ENCODE measurements at places on chromosomes 4 and X.
A peak's percentile ranks its signal among the peaks of the same experiment; 100 is the strongest.

DNA sequence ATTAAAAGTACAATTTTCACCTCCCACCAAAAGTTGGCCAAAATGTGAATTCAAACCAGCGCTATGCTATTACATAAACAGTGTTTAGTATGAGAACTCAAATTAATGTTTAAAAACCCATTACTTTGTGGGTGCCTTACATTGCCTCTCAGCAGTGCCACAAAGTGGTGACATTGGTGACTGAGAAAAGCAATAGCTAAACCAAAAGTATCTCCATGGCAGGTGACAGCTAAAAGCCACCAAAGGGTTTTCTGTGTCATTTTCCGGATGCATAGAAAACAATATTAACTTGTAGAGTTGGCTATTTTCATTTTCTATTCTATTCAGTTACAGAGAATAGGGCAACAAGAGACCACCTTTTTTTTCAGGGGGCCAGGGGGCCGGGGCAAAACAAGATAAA lies 261.2 kb downstream of the MAPK10 start:
- H3K27ac ChIP-seq, result no peak overlapping the region
- no peaks in the 10 kb centered on the region for H3K36me3 ChIP-seq
- H3K27me3 ChIP-seq, result no peaks in the 10 kb centered on the region
- H3K4me1 ChIP-seq, result no peaks in the 10 kb centered on the region

GRCh38 chrX:69603566-69604194 lies 12.2 kb upstream of the EDA start:
- H3K4me3 ChIP-seq, result no peak overlapping the region
- H3K4me1 ChIP-seq, result no peaks in the 10 kb centered on the region
- no peak overlapping the region for H3K27ac ChIP-seq
- no peaks in the 10 kb centered on the region for H3K36me3 ChIP-seq
- H3K27me3 ChIP-seq, result peaks cover 1% of the 10 kb centered on the region

GRCh38 chr4:109701566-109702410 lies 1.5 kb downstream of the CASP6 start:
- no peak for DNase-seq
- H3K27me3 ChIP-seq, result no peaks in the 10 kb centered on the region
- peaks cover 41% of the 10 kb centered on the region for H3K36me3 ChIP-seq
- peak overlapping the region; percentile 93 for H3K4me3 ChIP-seq
- peaks cover 38% of the 10 kb centered on the region for H3K4me1 ChIP-seq

GRCh38 chr4:156173937-156174336 lies 220.3 kb upstream of the CTSO start:
- DNase-seq, result no peak
- no peak overlapping the region for H3K4me3 ChIP-seq
- H3K36me3 ChIP-seq, result no peaks in the 10 kb centered on the region
- no peak overlapping the region for H3K27ac ChIP-seq
- no peaks in the 10 kb centered on the region for H3K27me3 ChIP-seq

DNA sequence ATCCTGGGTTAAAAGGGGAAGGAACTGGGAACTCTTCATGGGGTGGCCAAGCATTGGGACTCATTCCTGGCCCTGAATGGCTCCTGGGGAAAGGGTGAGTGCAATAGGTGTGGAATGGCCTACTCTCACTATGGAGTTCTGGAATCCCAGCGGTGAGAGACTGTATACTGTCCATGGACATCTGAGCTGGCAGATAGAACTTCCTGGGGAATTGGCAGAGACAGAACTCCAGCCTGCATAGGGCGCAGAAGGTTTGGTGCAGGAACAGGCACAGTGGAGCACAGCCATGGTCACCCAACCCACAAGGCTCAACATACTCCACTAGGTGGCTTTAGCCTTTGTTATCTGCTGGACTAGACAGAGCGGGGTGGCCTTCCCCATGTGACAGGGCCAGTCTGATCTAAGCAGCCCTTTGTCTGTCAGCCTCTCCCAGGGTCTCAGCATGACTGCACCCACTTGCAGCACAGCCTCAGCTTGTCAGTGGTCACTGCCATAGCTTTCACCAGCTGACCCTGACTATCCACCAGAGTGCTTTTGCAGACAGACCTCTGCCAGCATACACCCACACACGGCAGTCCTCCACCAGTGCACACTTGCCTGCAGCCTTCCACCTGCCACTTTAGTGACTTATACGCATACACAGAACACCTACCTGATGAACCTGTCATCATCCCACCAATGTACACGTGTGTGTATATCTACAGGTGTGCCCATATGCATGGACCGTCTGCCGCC lies 48.4 kb downstream of the TECRL start:
- H3K36me3 ChIP-seq, result no peaks in the 10 kb centered on the region
- DNase-seq, result no peak
- H3K27me3 ChIP-seq, result no peaks in the 10 kb centered on the region
- H3K4me3 ChIP-seq, result no peak overlapping the region
- H3K27ac ChIP-seq, result no peak overlapping the region

GRCh38 chr4:145507636-145508035 lies 26.0 kb downstream of the SMAD1 start:
- H3K4me3 ChIP-seq, result no peak overlapping the region
- no peak overlapping the region for H3K27ac ChIP-seq
- H3K4me1 ChIP-seq, result no peaks in the 10 kb centered on the region
- H3K27me3 ChIP-seq, result peaks cover 2% of the 10 kb centered on the region
- no peak for DNase-seq

DNA sequence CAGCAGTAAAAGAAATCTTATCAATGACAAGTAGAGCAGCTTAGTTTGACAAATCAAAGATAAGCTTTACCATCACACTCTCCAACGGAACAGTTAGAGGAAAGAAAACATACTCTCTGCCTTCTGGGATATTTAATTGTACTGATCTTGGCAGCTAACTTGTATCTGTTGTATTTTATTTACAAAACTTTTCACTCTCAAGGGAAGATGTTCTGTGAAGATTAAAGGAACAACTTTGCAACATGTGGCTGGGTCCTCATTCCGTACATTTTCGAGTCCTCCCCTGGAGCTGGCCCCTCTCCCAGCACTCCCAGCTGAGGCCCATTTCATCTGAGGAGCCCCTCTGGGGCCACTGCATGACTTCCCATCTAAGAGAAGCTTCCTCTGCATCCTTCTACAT lies 74.4 kb downstream of the RPS3A start:
- no peak for DNase-seq
- H3K27me3 ChIP-seq, result peaks cover 11% of the 10 kb centered on the region
- no peaks in the 10 kb centered on the region for H3K4me1 ChIP-seq
- H3K4me3 ChIP-seq, result no peak overlapping the region
- no peak overlapping the region for H3K27ac ChIP-seq

- no peak overlapping the region for H3K27ac ChIP-seq
- H3K27me3 ChIP-seq, result no peaks in the 10 kb centered on the region
- no peak overlapping the region for H3K4me3 ChIP-seq
- DNase-seq, result no peak
Measured at GRCh38 chrX:73930300-73930699, 367.3 kb downstream of the CHIC1 start.

DNA sequence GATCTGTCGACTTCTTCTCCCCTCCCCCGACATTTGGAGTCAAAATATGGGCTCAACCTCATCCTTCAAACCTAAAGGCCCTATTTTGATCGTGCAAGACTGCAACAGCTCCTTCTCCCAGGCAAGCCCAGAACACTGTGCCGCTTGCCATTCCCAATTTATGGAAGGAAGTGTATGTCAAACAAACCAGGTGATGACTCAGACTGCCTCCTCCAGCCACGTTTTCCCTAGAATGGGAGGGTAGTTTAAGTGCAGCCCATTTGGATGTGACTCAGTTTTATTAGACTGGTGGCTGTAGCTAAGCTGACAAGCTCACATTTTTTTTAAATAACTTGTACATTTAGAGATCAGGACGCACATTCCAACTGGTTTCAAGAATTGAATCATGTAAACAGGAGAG lies 570.4 kb upstream of the DIPK2B start:
- H3K36me3 ChIP-seq, result peaks cover 40% of the 10 kb centered on the region
- no peak for DNase-seq
- H3K27ac ChIP-seq, result peak overlapping the region; percentile 89
- H3K4me1 ChIP-seq, result peaks cover 58% of the 10 kb centered on the region
- H3K4me3 ChIP-seq, result peak overlapping the region; percentile 86
- no peaks in the 10 kb centered on the region for H3K27me3 ChIP-seq

- peaks cover 33% of the 10 kb centered on the region for H3K27me3 ChIP-seq
- no peak for DNase-seq
- H3K27ac ChIP-seq, result no peak overlapping the region
- no peaks in the 10 kb centered on the region for H3K36me3 ChIP-seq
- no peaks in the 10 kb centered on the region for H3K4me1 ChIP-seq
- H3K4me3 ChIP-seq, result no peak overlapping the region
Measured at GRCh38 chrX:17744896-17745523, 7.7 kb downstream of the SCML1 start.

GRCh38 chr4:183602557-183603027 lies 56.4 kb downstream of the RWDD4 start:
- H3K4me3 ChIP-seq, result no peak overlapping the region
- peaks cover 4% of the 10 kb centered on the region for H3K27me3 ChIP-seq

DNA sequence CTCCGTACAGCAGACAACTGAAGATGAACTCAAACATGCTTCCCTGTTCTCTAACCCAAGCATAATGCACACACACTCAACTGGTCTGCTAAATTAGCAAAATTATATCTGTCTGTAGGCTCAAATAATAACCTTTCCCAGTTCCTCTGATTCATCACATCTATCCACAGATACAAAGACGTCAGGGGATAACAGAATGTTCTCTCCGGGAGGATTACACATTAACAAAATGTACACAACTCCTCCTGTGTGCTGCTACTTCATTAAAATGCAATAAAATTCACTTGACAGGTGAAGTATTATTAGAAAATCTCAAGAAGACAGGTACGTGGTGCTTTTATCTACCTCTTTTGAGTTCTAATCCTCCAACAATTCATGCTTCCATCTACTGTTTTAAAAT lies 57.4 kb downstream of the FAT1 start:
- no peak for DNase-seq
- no peaks in the 10 kb centered on the region for H3K36me3 ChIP-seq
- H3K27ac ChIP-seq, result no peak overlapping the region
- H3K27me3 ChIP-seq, result no peaks in the 10 kb centered on the region
- no peaks in the 10 kb centered on the region for H3K4me1 ChIP-seq

GRCh38 chr4:48030470-48030869 lies 13.9 kb downstream of the NIPAL1 start:
- H3K27me3 ChIP-seq, result peaks cover 4% of the 10 kb centered on the region
- peaks cover 12% of the 10 kb centered on the region for H3K4me1 ChIP-seq
- no peaks in the 10 kb centered on the region for H3K36me3 ChIP-seq
- no peak for DNase-seq
- no peak overlapping the region for H3K27ac ChIP-seq

- DNase-seq, result no peak
- H3K36me3 ChIP-seq, result no peaks in the 10 kb centered on the region
- H3K4me1 ChIP-seq, result no peaks in the 10 kb centered on the region
- no peak overlapping the region for H3K27ac ChIP-seq
- no peaks in the 10 kb centered on the region for H3K27me3 ChIP-seq
Measured at GRCh38 chrX:51569561-51569960, 49.2 kb downstream of the CENPVL3 start.

DNA sequence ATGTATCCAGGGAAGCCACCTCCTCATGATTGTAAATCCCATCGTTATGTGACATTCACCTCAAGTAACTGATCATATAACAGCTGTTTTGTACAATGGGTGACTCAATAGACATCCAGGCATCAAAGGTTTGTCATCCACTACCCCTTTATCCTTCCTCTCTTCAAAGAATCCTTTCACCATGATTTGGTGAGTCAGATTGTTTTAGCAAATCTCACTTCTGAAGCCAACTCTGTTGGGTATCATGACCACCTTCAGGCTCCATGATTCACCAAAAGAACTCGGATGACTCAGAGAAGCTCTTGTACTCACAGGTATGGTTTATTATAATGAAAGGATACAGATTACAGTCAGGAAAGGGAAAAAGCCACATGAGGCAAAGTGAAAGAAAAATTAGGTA lies 132.1 kb downstream of the PWWP3B start:
- H3K4me3 ChIP-seq, result no peak overlapping the region
- no peaks in the 10 kb centered on the region for H3K36me3 ChIP-seq
- H3K4me1 ChIP-seq, result no peaks in the 10 kb centered on the region
- H3K27ac ChIP-seq, result no peak overlapping the region
- no peak for DNase-seq

DNA sequence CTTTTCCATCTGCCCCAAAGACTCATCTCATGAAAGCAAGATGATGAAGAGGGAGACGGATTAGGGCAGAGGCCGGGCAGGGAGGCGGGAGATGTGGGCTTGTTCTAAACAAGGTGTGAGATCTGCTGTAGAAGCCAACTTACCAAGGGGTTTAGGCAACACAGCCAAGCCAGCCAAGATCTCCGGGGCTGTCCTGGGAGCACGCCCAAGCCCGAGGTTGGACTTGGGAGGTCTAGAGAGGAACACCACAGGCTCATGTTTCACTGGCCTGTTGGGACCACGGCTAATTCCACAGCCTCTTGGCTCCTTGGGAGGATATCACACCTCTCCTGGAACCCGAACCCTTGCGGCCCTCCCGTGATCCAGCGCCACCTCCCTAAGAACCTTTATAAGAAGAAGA lies 171.4 kb downstream of the CRLF2 start:
- no peaks in the 10 kb centered on the region for H3K36me3 ChIP-seq
- no peaks in the 10 kb centered on the region for H3K4me1 ChIP-seq
- H3K27ac ChIP-seq, result no peak overlapping the region
- DNase-seq, result no peak
- no peak overlapping the region for H3K4me3 ChIP-seq

GRCh38 chrX:25288676-25289075 lies 272.9 kb upstream of the ARX start:
- no peak for DNase-seq
- no peak overlapping the region for H3K4me3 ChIP-seq
- H3K27ac ChIP-seq, result no peak overlapping the region
- no peaks in the 10 kb centered on the region for H3K4me1 ChIP-seq
- no peaks in the 10 kb centered on the region for H3K27me3 ChIP-seq

DNA sequence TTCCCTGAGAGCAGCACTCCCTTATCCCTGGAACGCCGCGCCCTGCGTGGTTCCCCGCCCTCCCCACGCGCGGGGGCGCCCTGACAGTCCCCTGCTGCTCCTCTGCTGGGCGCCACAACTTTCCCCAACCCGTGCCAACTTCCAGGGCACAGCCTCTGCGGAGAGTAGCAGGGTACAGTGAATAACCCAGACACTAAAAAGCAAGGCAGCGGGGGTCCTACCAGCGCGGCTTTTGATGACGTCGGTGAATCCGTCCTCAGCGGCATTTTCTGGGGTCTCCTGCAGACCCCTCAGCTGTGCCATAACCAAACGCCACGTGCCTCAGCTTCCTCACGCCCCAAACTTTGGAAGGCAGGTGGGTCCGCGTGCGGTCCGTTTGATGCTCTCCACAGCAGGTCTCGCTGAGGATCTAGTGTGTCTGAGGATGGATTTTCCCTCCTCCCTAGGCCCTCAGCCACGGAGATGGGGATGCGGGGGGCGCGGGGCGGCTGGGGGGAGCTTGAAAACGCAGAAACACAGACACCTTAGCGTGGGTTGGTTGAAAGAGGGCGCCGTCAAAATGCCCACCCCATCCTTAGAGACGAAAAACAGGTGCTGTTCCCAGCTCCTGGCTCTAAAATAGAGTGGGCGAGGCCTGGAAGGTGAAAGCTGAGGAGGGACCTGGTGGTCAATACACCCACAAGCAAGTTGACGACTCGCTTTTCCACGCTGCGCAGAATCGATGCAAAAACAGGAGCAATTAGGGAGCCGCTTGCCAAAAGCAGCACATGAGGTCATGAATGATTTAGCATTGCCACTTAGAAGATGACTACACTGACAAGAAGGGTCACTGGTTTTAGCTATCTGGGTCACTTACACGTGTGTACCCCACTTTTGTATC lies 405.6 kb downstream of the FAM47A start:
- DNase-seq, result no peak
- H3K27me3 ChIP-seq, result no peaks in the 10 kb centered on the region
- no peaks in the 10 kb centered on the region for H3K4me1 ChIP-seq
- no peak overlapping the region for H3K27ac ChIP-seq
- no peaks in the 10 kb centered on the region for H3K36me3 ChIP-seq

Measured in activated CD4-positive, alpha-beta memory T cell treated with anti-CD3 and anti-CD28 coated beads, Interleukin-2, amount 10 ng/mL, durations not matched to agents 7 days and 5 days (primary cell).